ENCODE measurements at places on chromosomes 4 and X.

- DNase-seq = no peak
Measured at GRCh38 chr4:102501447-102501696, 213 bp downstream of the NFKB1 start.

GRCh38 chr4:78460368-78460767, 91.2 kb upstream of the ANXA3 start:
- DNase-seq = no peak

DNA sequence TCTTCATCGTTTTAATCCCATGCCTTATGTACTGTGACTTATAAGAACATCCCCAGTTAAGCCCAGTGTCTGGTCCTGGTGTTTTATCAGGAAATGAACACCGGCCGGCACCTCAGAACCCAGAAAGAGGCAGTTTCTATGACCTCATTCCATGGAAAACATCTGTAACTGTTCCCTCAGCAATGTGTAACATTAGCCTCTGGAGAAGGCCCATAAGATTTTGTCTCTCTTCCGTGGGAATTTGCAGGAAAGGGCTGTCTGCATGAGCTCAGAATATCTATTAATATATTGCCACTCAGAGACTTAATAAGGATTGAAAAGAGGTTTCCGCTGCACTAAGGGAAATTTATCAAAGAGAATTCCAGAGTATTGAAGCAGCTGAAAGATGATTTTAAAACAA, 3.1 kb upstream of the TCEANC start:
- no peak for DNase-seq

- DNase-seq = no peak
Measured at GRCh38 chr4:167456619-167457018, 222.3 kb upstream of the SPOCK3 start.

DNA sequence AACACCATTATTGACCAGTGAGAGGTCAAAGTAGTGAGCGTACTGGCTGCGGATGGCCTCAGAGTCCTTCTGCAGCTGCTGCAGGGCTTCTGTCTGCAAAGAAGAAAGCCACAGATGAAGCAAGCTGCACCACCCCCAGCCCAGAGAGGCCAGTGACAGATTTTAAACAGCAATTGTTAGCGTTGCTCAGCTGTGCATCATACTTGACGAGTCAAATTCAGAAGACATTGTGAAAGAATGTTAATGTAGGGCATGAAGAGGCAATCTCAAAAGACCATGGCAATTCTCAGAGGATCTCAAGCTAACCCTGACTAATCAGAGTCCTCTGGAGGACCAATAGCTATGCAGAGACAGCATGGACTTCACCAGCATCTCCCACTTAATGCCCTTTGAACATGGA, 16.6 kb downstream of the DKC1 start:
- DNase-seq = no peak

- no peak for DNase-seq
Measured at GRCh38 chrX:31057291-31057690, 14.6 kb downstream of the FTHL17 start.

- DNase-seq = peak; percentile 46
Measured at GRCh38 chr4:7192252-7193029, at the start of gene SORCS2. Gene SORCS2, plus strand, starts transcription at chr4:7192538.

DNA sequence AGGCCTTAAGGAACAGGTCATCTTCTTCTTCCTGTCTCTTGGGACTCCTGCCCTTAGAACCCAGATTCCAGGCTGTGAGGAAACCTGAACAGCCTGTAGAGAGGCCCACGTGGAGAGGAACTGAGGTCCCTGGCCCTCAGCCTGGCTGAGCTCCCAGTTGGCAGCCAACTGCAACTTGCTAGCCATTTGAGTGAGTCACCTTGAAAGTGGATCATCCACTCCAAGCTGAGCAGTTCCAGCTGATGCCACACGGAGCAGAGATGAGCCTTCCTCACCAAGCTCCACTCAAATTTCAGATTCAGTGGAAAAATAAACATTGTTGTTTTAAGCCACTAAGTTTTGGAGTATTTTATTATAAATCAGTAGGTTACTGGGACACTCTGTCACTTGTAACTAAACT, 392.5 kb downstream of the BCOR start:
- DNase-seq = no peak

DNA sequence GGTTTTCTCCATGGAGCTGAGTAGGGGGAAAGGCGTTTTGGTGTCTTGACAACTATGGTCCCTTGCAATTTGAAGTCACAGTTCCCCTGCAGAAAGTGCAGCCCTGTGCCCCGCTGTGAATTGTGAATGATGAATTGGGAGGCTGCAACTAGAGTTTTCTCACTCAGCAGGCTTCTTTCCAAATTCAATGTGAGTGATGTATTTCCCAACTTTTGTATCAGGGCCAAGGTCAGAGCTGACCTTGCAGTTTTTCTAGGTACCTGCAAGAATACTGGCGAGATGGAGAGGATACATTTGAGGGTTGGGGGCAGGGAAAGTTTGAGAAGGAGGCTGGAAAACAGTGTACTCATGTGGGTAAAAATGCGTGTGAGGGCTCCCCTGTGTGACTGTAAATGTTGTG, 11.7 kb downstream of the PHEX start:
- DNase-seq = no peak

GRCh38 chr4:40192114-40193015, 4.5 kb upstream of the RHOH start:
- no peak for DNase-seq

DNA sequence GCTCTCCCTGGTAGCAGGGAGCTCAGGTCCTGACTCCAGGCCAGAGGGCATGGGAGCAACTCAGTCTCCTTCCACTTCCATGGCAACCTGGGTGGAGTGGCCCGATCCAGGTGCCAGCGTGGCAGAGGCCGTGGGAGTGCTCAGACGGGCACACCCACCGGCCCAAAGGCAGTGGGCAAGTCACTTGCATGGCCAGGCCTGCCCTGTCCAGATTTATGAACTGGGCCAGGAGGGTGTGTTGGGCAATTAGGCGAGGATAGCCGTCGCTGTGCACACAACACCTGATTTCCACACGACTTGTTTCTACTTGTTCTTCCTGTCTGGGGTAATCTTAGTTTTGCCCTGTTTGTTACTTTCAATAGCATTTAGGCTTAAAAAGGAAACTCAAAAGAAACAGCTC, 55.5 kb upstream of the NYX start:
- DNase-seq = no peak

- no peak for DNase-seq
Measured at GRCh38 chrX:114710571-114710970, 126.7 kb downstream of the HTR2C start.

DNA sequence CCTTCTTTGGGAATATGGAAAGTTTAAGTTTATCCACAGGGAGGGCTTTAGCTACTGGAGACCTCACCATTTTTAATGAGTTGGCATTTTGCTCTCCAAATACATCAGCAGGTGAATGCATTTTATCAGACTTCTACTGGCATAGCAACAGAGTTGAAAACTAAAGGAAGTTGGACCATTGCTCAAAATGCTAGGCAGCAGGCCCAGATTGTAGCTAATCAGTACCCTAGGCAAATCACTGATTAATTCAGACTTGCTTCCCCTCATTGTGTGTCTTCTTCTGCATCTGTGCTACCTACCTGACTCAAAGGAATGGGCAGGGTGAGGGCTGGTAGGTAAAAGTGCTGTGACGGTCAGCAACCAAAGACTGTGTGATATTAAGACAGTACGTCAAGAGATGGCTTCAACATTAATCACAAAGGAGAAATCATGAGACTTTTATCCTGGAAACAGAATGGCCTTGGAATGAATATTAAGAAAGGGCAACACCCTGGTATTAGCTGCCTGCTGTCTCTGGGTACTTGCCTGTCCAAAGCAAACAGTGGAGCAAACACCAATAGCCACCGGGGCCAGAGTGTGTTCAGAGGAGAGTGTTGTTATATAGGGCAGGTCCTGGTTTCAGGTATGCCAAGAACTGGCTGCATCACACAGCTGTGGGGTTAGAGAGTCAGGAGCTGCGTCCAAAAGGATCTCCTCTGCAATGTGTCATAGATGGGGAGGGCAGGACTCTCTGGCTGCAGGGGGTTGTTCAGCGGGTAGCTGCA, 17.1 kb upstream of the SMIM20 start:
- no peak for DNase-seq

DNA sequence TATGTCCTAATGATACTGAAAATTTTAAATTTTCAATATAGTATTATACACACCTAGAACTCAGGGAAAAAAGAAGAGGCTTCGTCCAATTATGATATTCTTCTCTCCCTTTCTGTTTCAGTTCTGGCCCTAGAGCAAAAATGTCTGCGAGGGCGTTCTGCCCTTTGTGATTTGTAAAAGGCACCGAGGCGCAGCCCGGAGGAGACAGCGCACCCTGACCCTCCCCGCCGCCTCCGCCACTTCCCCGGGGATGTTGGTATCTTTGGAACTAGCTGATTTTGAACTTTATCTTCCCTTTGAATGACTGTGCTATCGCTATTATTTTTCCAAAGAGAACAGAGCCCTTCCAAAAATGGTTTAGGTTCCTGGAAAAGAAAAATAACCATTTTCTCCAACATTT, 173.2 kb upstream of the FAM9B start:
- no peak for DNase-seq

DNA sequence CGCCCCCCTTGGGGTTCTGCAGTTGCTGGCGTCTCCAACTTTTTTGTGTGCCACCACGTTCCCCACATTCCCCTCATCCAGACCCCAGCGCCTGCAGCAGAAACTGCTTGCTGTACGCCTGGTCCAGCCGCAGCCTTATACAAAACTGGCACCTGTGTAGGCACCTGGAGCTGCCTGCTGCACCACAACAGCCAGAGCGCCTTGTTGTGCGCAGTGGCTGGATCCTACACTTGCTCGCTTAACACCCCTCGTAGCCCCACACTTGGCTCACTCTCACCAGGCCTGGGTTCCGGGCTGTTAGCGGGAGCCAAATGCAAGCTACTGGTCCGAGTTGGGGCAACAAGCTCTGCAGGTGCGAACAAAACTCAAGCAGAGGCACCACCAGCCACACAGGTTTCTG, 136.8 kb downstream of the TECRL start:
- no peak for DNase-seq

DNA sequence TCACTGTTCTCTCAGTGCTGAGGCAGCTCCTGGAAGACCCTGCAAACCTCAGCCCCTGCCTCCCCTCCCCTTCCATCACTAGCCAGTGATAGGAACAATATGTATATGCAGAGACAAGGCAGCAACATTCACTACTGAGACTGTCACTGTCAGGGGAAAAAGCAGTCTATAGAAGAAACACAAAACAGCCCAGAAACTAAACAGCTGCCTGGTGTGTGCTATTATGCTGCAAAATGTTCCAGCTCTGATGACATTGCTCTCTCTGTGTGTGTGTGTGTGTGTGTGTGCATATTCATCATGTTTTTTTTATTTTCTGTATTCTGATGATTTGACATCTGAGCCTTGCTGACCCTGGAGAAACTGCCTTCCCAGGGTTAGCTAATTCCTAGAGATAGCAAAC, 147.2 kb downstream of the SPATA18 start:
- DNase-seq = no peak

DNA sequence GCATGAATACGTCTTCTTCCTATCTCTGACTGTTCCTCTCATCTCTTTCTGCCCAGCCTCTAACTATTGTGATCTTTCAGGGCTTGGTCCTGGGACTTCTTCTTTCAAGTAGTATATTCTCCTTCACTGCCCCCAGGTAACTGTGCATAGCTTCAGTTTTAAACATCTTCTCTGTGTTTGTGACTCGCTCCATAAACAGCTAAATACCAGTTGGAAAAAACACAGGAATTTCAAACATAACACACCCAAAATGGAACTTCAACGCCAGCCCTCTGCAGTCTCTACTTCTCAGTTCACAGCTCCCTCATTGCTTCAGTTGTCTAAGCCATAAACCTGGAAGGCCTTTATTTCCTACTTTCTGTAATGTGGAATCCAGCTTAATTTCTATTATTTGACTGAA, 16.6 kb downstream of the TRIML2 start:
- DNase-seq = no peak

GRCh38 chrX:56826020-56826419, 97.0 kb downstream of the NBDY start:
- no peak for DNase-seq

DNA sequence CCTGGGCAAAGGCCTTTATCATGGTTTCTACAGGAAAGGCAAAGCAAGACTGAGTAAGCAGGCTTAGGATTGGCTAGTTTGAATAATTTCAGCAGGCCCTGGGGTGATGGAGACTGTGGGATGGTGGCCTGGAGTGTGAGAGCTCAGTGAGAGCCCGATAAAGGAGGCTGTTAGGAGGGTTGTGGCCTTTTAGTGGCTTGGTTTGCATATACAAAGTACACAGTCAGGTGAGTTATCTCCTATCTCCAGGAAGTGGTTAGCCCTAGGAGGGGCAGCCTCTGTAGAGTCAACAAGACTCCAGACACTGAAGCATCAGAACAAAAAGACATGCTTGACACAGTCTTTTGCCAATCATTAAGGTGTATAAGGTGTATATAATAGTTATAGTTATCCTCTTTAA, 157.2 kb downstream of the CFAP299 start:
- DNase-seq = no peak

DNA sequence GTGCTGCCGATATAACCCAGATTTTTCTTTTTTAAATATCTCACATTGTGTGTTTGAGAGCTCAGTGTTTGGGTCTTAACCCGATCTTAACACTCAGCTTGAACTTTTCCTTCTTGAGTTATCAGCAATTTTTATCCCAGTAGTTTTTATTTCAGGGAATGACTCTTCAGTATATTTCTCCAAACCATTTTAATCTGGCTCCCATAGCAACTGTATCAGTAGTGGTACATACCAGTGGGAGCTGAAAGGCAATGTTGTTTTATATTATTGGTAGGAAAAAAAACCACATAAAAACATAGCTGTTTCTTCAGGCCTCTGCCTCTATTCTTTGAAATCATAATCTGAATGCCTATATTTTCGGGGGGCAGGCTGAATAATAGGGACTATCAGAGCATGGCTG, 111.1 kb downstream of the SLC4A4 start:
- no peak for DNase-seq

DNA sequence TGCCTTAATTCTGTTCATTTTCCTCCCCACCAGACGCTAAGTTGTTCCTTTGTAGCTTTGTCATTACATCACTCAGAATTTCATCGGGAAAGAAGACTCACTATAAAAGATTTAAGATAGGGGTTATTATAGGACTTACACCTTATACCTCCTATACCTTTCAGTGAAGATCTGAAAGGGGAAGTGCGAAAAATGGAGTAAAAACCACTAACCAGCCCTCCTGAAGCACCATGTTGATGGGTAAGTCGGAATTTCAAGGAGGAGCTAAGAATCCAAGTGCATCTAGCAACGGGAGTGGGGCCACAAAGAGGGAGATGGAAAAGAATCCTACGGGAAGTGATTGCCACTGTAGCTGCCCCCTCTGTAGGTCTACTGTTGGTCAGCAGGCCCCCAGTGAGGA, 119.1 kb upstream of the H2AZ1 start:
- no peak for DNase-seq

DNA sequence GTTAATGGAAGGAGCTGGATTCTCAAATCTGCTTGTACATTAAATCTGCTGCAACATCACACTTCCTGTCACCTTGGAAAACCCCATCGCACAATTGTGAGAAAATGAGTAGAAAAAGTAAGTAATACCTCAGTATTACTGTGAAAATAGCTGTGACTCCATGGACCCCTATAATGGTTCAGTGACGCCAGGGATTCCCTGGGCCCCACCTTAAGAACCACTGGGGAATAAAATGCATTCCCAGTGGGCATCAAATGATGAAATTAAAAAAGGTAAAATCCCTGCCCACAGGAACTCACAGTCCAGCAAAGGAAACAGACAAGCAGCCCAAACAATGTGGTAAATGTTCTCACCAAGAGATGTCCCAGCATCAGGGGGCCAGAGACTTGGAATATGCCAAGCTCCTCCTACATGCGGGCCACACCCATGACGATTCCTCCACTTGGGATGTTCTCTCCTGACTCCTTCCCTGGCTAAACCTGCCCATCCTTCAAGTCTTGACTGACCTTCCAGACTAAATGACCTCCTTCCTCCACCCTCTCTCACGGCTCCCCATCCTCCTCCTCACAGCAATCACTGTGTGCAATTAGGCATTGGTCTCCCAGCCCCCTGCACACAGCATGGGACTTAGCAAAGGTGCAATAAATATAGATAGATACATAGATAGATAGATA, 2.6 kb downstream of the EVC2 start:
- DNase-seq = no peak
